ENCODE measurements at places on chromosomes 6 and 20. TPM values are rescaled to one million over a fixed set of nuclear protein-coding genes. Genes with fewer than 3 reads are reported as not detected.

Gene COL9A1
- total RNA-seq = 0.31 TPM

Gene TBXT
- 0.85 TPM for total RNA-seq

Gene OVOL2
- total RNA-seq = 17.5 TPM

GRCh38 chr6:156752666-156753301, 24.4 kb upstream of the ARID1B start:
- DNase-seq = no peak

DNA sequence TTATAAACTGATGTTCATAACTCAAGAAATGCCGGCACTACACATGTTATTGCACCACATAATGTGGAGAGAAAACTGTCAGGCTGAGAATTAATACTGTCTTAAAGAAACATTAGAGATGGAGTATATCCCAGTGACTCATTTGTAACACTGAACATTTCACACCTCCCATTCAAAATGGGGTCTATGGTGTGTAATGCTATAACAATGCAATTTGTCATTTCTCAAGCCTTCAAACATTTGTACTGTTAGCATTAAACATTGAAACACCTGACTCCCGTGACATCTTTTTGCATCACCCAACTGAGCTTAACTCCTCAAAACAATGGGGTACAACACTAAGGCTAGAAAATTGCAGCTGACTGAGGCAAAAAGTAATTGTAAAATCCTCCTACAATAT, 151.7 kb downstream of the DST start:
- DNase-seq = no peak

DNA sequence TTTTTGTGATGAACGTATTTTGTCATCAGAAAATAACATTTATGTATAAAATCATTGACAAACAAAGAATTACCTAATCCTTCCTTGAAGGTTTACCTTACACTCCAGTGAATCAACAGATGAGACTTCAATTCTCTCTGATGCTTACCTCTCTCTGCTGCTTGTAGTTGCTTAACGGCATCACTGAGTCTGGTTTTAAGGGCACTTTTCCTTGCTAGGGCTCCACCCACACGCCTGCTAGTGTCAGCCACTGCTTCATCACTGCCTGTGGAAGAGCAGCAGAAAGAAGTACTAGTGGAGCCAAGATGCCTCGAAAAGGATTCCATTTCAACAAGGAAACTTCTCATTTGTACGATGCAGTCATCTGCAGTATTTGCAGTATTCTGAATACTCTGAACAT, 63.0 kb downstream of the FAM229B start:
- no peak for DNase-seq

Data from type B pancreatic cell (in vitro differentiated cells).